ENCODE measurements at places on chromosomes 5 and 9. TPM values are rescaled to one million over a fixed set of nuclear protein-coding genes. Genes with fewer than 3 reads are reported as not detected.

PAEP gene
- total RNA-seq = not detected

ORM2 gene
- not detected for total RNA-seq

SH3PXD2B gene
- total RNA-seq = 22.8 TPM

TAF7 gene
- total RNA-seq = 73.5 TPM

FYB1 gene
- total RNA-seq = 53.7 TPM

GRCh38 chr9:69996967-69997366 is 46.7 kb upstream of the MAMDC2 start:
- H3K36me3 ChIP-seq = no peaks in the 10 kb centered on the region
- no peaks in the 10 kb centered on the region for H3K27me3 ChIP-seq
- no peak for DNase-seq
- H3K4me1 ChIP-seq = no peaks in the 10 kb centered on the region
- no peak overlapping the region for H3K27ac ChIP-seq
- no peak overlapping the region for H3K4me3 ChIP-seq

DNA sequence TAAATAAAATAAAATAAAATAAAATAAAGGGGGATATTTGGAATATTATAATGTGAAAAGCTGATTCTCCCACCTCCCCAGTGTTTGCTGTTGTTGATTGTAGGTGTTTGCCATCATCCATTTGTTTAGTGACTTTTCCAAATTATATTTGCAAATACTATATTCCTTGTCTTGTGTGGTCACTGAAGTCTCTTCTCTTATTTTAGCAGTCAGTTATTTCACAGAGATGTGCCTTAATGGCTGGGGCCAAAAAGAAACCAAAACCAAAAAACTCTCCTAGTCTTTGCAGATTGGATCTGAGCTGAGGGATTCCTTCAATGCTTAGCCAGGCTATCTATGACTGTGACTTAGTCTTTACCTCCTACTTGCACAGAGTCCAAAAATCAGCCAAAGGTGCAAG is 70.9 kb upstream of the ZNF169 start:
- no peak overlapping the region for H3K4me3 ChIP-seq
- H3K27me3 ChIP-seq = no peaks in the 10 kb centered on the region
- no peak for DNase-seq
- H3K27ac ChIP-seq = no peak overlapping the region

CSF1R gene
- total RNA-seq = 55.8 TPM

DNA sequence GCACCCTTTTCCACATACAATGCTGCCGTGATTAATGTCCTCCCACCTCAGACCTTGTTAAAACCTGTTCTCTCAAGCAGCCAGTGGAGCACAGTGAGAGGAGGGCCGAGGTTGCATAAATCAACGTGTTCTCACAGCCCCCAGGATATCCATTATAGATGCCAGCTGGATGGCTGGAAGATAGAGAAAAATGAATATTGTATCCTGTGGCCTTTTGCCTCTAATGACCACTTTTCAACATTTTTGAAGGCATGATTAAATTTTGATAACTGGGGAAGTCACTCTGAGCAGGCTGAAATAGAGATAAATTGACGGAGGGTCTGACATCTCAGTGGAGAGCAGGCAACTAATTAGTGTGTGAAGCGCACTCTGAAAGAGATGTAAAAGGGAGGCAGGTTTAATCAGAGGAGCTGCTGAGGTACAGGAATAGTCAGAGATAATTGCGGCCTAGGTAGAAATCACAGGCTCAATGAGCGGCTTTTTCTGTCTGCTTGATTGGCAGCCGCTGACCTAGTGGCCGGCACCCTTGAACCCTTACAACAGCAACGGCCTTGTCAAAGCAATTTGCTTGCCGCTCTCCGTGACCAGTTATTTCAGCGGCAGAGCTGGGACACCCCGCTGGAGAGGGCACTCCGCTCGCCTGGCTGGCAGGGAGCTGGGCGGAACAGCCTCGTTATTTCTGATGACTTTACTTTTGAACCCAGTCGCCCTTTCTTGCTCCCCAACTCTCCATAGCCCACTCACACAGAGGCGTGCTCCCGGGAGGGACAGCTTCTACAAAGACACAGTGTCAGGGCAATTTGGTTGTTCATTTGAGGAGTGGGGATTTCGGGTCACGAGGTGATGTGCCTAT is 560.7 kb downstream of the PSAT1 start:
- DNase-seq = peak; percentile 45
- no peaks in the 10 kb centered on the region for H3K4me1 ChIP-seq
- H3K27ac ChIP-seq = no peak overlapping the region
- H3K36me3 ChIP-seq = no peaks in the 10 kb centered on the region

DNA sequence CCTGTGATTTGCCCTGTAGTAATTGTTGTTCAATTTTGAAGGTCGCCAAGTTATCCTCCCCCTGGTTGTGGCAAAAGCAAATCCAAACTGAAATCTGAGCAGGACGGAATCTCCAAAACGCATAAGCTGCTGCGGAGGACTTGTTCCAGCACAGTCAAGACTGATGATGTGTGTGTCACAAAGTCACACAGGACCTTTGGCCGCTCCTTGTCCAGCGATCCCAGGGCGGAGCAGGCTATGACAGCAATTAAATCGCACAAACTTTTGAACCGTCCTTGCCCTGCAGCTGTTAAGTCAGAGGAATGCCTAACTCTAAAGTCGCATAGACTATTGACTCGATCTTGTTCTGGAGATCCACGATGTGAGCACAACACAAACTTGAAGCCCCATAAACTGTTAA is 128.4 kb downstream of the PARP8 start:
- no peaks in the 10 kb centered on the region for H3K27me3 ChIP-seq
- H3K36me3 ChIP-seq = no peaks in the 10 kb centered on the region
- H3K4me3 ChIP-seq = no peak overlapping the region
- H3K27ac ChIP-seq = no peak overlapping the region

C5orf58 gene
- total RNA-seq = not detected

- DNase-seq = no peak
- no peaks in the 10 kb centered on the region for H3K27me3 ChIP-seq
- no peaks in the 10 kb centered on the region for H3K36me3 ChIP-seq
Measured at GRCh38 chr5:108054349-108054748, 327.5 kb downstream of the FBXL17 start.

DNA sequence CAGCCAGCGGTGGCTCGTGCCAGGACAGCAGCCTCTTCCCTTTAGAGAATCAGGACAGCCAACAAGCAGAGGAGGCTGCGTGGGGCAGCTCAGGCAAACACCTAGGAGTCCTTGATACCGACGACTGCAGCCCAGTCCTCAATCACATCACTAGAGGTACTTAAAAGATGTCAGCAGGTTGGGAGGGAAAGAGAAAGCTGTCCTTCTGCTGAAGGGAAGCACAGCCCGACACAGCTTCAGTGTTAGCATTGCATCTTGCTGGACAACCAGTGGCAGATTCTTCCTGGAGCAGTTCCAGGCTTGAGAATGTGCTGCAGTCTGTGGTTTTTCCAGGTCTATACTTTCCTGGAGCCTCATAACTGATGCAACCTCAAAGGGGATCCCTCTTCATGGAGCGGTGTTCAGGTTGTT is 230.5 kb downstream of the SYK start:
- H3K4me3 ChIP-seq = no peak overlapping the region
- no peaks in the 10 kb centered on the region for H3K36me3 ChIP-seq
- H3K27ac ChIP-seq = no peak overlapping the region

DNA sequence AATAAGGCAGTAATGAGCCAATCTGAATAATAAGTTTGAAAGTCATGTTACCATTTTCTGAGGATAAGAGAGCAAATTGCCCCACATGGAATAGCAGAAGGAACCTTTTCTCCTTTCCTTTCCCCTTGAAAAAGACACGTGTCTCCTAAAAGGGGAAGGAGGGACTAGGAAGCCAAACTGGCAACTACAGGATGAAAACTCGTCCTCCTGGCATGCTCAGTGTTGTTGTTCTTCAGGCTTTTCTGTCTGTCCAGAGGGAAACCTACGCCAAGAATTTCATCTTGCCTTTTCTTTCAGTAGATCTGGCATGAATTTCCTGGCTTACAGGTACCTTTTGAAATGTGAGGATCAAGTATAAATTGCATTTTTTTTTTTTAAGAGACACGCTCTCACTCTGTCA is 355.9 kb upstream of the TLE4 start:
- no peaks in the 10 kb centered on the region for H3K4me1 ChIP-seq
- H3K27ac ChIP-seq = no peak overlapping the region
- no peaks in the 10 kb centered on the region for H3K36me3 ChIP-seq
- no peaks in the 10 kb centered on the region for H3K27me3 ChIP-seq
- no peak for DNase-seq

- H3K27ac ChIP-seq = no peak overlapping the region
- H3K4me1 ChIP-seq = peaks cover 3% of the 10 kb centered on the region
- no peaks in the 10 kb centered on the region for H3K27me3 ChIP-seq
- no peak overlapping the region for H3K4me3 ChIP-seq
- no peaks in the 10 kb centered on the region for H3K36me3 ChIP-seq
- peak; percentile 73 for DNase-seq
Measured at GRCh38 chr5:111747337-111747736, 9.7 kb downstream of the NREP start.

GRCh38 chr5:55502759-55503158 is 32.0 kb downstream of the PLPP1 start:
- H3K27ac ChIP-seq = no peak overlapping the region
- no peaks in the 10 kb centered on the region for H3K27me3 ChIP-seq
- H3K4me1 ChIP-seq = peaks cover 10% of the 10 kb centered on the region
- H3K36me3 ChIP-seq = no peaks in the 10 kb centered on the region

GRCh38 chr5:163789870-163790269 is 284.5 kb downstream of the MAT2B start:
- H3K36me3 ChIP-seq = no peaks in the 10 kb centered on the region
- DNase-seq = no peak
- H3K27me3 ChIP-seq = no peaks in the 10 kb centered on the region
- no peak overlapping the region for H3K4me3 ChIP-seq
- no peaks in the 10 kb centered on the region for H3K4me1 ChIP-seq
- H3K27ac ChIP-seq = no peak overlapping the region

- H3K27me3 ChIP-seq = no peaks in the 10 kb centered on the region
- H3K27ac ChIP-seq = no peak overlapping the region
- no peak for DNase-seq
Measured at GRCh38 chr5:42760426-42760825, 3.8 kb downstream of the CCDC152 start.

Data from kidney (tissue), 22 donors.